ENCODE measurements at places on chromosomes 12 and 14.

GRCh38 chr14:104025534-104025933, 60.0 kb upstream of the ASPG start:
- no peak for DNase-seq

- no peak for DNase-seq
Observed at GRCh38 chr14:104928391-104929133, 3.9 kb downstream of the PLD4 start.

- DNase-seq, result no peak
Observed at GRCh38 chr14:72598306-72598705, 295.6 kb downstream of the DPF3 start.

GRCh38 chr12:98294051-98294805, 221.2 kb upstream of the TMPO start:
- no peak for DNase-seq

- no peak for DNase-seq
Observed at GRCh38 chr12:94242901-94243300, 94.5 kb downstream of the PLXNC1 start.

DNA sequence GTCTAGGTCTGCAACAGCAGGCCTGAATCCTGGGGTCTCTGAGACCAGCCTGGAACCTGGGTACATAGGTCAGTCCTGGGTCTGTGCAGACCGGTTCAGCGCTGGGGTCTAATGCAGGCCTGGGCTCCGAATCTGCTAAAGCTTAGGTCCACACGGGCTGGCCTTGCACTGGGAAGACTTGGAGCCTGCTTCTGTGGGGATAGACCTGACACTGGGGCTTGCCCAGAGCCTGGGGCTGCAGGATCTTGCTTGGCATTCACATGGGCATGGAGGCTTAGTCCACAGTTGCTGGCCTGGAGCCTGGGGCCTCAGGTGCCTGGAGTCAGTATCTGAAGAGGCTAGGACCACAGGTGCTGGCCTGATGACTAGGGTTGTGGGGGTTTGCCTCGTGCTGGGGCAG, 369.8 kb upstream of the SEL1L start:
- DNase-seq, result no peak

DNA sequence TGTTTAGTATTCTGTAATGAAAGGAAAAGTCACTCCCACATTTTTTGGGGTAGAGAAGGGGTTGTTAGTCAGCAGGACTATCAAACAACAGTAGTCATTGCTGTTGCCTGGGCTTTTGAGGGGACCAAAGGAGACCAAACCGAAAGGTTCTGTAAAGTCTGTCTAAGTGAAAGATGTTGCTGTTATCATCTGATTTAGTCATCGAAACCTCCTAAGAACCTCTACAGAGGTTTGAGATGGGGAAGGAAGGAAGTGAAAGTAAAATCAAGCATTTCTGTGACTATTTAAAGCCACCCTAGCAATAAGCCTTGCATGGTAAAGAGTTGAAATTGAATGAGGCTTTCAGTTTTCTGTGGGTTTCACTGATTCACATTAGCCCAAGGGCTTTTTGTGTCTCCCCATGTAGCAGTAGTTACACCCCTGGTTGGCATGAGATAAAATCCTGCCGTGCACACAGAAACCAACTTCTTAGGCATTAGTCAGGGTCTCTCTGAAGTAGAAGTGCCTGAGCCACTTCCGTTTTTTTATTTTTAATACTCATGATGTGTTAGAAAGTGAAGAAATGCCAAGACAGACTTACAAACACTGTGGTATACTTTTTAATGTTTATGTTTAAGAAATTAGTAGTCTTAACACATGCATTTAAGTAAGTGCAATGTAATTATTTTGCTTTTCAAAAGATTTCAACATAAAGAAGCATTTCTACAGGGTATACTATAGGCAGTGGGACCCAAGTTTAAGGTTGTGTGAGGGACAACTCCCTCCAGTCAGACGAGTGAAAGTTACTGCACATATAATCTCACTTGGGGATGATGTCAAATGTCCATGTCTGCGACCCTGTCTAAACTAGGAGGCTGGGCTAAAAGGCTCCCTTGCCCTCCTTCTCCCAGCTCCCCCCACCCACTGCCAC, 50.4 kb downstream of the DYRK2 start:
- DNase-seq, result peak; percentile 27

GRCh38 chr14:93970585-93970964, 5.8 kb downstream of the ASB2 start:
- peak; percentile 58 for DNase-seq

- DNase-seq, result no peak
Observed at GRCh38 chr14:101707863-101708620, 53.5 kb upstream of the PPP2R5C start.

DNA sequence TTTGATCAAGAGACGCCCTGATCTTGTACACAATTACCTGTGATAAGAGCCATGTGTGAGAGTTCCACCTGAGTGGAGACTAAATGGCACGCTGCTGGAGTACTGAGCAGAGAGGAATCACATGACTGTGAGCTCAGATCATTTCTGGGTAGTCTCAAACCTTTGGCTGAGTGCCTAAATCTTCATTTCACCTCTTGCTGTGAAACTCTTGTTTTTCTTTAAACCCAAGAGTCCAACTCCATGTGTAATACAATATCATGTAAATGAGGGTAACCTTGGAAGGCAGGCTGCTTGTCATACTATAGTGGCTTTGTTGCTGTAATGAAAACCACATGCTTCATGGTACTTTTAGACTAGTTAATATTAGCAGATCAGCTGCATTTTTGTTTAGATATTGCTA, 156.9 kb downstream of the CAND1 start:
- DNase-seq, result no peak

GRCh38 chr14:92927349-92928257, 4.7 kb downstream of the CHGA start:
- no peak for DNase-seq

- DNase-seq, result no peak
Observed at GRCh38 chr14:28751467-28752058, 15.0 kb upstream of the FOXG1 start.

DNA sequence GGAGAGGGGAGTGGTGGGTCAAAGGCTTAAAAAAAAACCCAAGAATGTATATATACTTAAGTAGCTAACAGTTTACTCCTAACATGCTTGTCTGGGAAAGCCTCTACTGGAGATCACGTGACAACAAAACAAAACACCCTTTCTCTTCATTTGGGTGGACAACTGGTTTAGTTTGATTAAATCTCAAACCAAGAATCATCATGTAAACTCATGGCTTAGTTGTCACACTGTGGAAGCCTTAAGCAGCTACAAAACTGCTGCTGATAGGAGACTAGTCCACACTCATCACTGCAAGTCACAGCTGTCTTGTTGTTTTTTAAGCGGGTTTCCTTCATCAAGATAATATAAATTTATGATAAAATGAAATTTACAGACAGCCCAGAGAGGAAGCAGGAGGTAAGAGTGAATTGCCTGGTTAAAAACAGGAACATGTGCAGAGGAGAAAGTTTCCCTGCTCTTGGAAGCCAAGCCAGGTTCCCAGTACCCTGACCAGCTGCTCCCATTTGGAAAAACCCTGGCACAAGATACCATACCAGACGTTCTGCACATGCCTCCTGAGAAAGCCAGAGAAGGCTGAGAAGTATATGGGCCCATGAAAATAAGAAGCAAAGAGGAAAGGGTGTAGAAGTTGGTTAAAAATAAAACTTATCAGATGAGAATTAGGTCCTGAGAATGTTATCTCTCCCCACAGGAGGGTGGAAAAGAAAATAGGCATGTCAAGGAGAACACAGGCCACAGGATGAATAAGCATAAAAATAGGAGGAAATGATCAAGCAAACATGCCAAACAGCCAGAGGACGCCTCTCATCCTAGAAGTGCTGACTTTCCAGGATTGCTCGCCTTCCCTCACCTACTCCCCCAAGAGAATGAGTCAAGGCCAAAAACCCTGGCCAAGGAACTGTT, 34.0 kb downstream of the EGLN3 start:
- no peak for DNase-seq

DNA sequence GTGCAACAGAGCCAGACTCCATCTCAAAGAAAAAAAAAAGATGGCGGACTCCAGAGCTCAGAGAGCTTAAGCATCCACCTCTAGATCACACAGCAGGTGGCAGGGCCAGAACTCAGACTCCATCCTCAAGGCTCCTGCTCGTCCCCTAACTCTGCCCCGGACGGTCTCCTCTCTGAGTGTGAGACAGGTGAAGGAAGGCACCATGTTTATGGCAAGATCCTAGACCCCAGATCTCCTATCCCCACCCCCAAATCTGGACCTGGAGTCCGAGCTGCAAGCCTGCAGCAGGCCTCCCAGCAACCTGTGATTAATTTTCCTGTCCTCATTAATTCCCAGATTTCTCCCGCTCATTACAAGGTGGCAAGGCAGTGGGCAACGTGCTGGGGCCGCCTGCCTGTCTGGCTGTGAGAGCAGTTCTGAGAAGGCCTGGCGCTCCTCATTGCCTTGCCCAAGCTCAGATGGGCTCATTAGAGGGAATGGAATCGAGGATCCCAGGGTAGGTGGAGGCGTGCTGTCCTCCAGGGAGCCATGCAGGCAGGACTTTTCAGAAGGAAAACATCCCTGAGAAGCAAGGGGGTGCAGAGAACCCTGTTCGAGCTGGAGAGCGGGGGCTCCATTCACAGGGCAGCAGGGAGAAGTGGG, 296.6 kb upstream of the RTL1 start:
- DNase-seq, result no peak

GRCh38 chr12:71321531-71321930, 118.1 kb upstream of the LGR5 start:
- no peak for DNase-seq

GRCh38 chr14:52902971-52903619, 47.8 kb downstream of the FERMT2 start:
- DNase-seq, result no peak

- no peak for DNase-seq
Observed at GRCh38 chr12:88185988-88186387, 43.9 kb downstream of the TMTC3 start.

GRCh38 chr12:3732901-3733300, 20.0 kb downstream of the CRACR2A start:
- DNase-seq, result no peak

GRCh38 chr14:34180434-34180833, 229.6 kb upstream of the EGLN3 start:
- no peak for DNase-seq

- no peak for DNase-seq
Observed at GRCh38 chr12:84362552-84362897, 550.1 kb downstream of the SLC6A15 start.

DNA sequence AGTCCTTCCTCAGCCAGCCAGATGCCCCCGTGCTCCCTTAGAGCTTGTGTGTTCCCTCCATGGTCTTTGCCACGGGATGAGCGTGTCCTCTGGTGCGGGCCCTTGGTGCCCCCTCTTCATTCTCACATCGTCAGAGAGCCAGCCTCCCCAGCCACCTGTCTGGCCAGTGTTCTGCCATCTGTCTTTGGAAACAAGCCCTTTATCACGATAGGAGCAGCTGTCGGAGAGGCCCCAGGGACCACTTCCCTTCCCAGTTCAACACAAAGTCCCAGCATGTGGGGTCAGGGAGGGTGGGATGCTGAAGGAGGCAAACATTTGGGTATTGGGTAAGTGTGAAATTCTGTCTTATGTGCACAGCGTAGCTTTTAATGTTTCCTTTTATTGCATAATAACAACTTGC, 44.5 kb downstream of the DYNC1H1 start:
- DNase-seq, result no peak

GRCh38 chr12:97417568-97418218, 44.9 kb upstream of the RMST start:
- DNase-seq, result no peak

DNA sequence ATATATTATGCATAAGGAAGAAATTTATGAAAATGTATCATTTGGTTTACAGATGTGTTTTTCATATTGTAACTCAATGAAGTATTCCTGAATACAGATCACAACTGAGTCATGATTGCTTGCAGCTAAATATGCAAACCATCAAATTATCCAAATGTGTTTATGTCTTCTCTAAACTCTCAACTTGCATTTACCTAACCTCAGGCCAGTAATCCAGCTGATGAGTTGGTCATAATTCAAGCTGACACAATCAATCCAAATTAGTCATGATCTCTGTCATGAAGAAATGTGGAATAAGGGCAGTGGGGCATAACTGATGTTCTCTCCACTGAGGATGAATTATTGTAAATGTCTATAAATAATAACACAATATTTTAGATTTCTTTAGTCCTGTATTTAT, 104.8 kb upstream of the CNTN1 start:
- DNase-seq, result no peak

GRCh38 chr12:103986829-103987228, 21.2 kb downstream of the TDG start:
- DNase-seq, result no peak

GRCh38 chr14:32472512-32473463, 143.7 kb downstream of the AKAP6 start:
- no peak for DNase-seq

DNA sequence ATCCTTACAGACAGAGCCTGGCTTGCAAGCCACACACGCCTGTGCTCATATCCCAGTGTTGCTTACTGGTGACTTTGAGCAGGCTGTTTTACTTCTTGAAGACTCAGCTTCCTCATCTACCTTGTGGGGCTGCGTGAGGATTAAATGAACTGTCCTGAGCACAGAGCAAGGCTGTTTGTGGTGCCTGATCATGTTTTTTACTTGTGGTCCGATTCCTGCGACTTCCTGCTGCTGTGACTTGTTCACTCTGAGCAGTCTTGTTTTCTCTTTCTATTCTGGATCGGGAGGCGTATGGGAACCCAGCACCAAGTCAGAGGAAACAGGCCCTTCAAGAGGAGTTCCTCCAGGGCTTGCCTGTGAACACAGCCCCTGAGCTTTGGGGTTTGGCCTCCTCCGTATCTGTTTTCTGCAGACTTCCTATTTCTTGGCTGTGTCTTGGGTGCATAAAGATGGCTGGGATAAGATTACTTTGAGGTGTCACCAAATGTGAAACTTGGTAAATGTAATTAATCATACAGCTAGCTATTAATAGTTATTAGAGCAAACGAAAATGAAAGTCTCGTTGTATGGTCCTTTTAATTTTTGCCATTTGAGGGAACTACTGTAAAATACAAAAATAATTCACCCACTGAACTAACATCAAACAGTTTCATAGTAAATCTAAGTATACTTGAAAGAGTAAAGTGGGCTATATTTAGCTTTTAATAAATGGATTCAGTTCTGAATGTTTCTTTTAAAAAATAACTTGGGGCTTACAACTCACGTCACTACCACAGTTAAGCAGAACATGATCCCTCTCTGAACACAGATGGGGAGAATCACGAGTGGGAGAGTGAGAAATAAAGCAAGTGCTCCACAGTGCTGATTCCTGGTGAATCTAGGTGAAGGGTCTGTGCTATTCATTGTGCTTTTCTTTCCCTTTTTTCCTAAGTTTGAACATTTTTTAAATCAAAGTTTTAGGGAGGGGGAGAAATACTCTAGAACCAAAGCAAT, 251.5 kb downstream of the FOXN3 start:
- no peak for DNase-seq

DNA sequence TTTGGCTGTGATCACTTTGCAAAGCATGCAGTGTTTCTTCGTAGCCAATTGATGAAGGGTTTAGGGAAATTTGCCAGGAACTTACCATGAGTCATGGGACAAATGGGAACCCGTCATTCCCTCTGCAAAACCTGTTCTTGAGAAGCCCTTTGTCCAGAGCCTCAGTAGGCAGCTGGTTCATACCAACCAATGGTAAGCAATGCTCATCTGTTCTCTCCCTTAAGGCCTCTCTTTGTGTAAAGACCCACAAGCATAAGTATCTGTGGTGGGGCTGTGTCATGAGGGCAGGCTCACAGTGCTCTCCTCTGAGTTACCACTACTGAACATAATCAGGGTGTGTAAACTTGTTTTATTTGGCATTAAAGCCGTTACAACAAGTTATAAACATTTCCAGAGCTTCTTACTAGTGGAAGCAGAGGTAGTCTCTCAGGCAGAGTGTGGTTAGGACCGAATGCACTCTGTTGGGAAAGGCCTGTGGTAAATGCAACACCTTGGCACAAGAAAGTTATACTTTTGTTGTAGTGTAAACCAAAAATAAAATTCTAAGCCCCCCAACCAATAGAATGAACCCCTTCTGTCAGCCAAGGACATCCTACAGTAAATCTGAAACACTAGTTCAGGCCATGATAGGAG, 119.8 kb downstream of the SINHCAF start:
- DNase-seq, result no peak

All from stimulated activated CD8-positive, alpha-beta memory T cell treated with anti-CD3 and anti-CD28 coated beads, Interleukin-12 subunit alpha, Interleukin-12 subunit beta, amount 100 ng/mL, for 1 hour (primary cell).